Stomach (tissue), 19 donors: ENCODE measurements at places on chromosomes 6 and 20.

DNA sequence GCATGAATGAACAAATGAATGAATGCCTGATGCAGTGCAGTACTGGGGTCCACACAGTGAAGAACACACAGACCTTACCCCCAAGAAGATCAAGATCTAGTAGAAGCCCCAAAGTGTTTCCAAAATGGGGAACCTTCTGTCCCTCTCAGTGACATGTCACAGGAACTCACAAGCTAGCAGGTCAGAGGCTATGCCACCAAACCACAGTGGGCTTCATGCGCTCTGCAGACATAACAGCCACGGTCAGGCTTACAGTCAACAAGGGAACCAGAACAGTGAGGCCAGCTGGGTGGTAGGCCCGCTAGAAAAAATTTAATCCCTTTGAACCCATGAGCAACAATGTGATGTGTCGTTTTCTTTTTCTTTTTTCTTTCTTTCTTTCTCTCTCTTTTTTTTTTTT lies 20.2 kb upstream of the ARFGEF2 start:
- no peak for DNase-seq

- no peak for DNase-seq
Observed at GRCh38 chr6:47009583-47009982, 32.5 kb downstream of the ADGRF1 start.

DNA sequence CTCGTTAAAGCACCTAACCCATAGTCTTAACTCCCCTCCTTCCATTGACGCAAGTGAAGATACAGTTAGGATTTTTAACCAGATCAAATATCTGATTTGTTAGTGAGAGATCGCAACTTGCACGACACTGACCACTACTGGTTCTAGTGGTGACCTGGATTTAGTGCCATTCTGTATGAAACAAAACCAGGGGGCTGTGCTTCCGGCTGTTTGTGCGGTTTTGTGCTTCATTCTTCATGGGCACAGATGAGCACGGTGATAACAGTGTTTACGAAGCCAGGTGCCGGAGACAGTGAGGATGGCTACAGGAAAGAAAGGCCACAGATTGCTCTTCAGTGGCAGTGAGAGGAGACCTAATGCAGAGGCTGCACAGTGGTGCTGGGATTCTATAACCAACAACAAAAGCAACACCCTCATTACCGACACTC lies 75.5 kb downstream of the NOL4L start:
- DNase-seq: no peak

- DNase-seq: no peak
Observed at GRCh38 chr20:50977066-50978021, 18.7 kb downstream of the MOCS3 start.

DNA sequence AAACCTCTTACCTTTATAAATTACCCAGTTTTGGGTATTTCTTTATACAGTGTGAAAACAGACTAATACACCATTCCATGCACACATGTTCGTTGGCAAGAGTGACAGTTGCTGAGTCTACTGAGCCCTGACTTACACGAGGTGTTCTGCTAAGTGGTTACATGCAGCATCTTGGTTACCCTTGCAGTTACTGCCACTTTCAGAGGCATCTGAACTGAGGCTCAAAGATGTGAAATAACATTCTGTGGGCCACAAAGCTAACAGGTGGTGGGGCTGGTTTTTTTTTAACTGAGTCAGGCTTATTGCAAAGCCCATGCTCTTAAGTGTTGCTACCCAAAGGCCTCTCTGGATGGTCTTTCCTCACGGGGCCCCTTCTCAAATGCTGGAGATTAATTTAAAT lies 54.4 kb upstream of the GTSF1L start:
- no peak for DNase-seq

- no peak for DNase-seq
Observed at GRCh38 chr6:160391419-160392116, 43.4 kb downstream of the SLC22A3 start.

- no peak for DNase-seq
Observed at GRCh38 chr6:136371959-136372358, 82.3 kb upstream of the BCLAF1 start.

GRCh38 chr6:125812394-125813292 lies 21.9 kb downstream of the NCOA7 start:
- DNase-seq: no peak

- DNase-seq: no peak
Observed at GRCh38 chr20:35286077-35286898, 1.7 kb upstream of the EIF6 start.

DNA sequence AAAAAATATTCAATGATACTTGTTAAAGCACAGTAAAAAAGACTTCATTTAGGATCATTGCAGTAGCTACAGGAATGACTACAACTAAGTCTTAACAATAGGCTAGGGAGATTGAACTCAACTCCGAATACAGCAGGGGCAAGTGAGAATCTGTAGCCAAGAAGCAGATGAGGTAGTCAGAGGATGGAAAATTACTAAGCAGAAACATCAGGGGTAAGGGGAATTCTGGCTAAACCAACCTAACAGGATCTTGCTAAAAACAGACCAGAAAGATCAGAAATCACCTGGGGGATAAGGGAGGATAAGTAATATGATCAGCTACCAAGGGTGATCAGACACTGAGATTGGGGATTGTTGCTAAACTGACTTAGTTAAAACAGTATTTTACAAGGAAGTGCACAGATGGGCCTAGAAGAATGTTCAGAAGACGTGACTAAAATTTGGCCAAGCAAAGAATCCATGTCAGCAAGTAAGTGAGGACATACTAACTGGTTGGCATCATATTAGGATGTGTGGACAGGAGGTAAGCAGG lies 217.5 kb downstream of the TENT5A start:
- no peak for DNase-seq

GRCh38 chr20:54131675-54132611 lies 41.8 kb downstream of the CYP24A1 start:
- DNase-seq: no peak

DNA sequence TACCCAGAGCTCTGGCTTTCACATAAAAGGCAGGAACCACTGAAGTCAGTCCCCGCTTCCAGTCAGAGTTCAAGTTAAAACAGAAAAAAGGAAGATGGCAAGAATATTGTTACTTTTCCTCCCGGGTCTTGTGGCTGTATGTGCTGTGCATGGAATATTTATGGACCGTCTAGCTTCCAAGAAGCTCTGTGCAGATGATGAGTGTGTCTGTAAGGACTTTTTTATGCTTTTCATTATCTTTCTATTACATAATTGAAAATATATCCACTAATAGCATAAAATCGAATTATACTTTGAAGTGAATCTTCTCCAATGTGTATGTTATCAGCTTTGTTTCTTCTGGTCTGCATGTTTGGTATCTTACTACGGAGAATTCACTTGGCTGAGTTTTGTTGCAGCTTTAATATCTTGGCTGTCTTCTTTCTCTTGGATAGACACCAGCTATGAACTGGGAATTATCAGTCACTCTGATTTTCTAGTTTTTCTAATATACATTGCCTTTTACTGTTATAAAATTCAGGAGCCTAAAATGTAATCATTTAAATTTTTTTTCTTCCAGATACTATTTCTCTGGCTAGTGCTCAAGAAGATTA lies at the start of gene OTOR:
OTOR (plus strand) TSS at position 51 of the 593 bp plus-strand sequence; CDS start at position 95, 44 bp downstream.
- peak; percentile 48 for DNase-seq

DNA sequence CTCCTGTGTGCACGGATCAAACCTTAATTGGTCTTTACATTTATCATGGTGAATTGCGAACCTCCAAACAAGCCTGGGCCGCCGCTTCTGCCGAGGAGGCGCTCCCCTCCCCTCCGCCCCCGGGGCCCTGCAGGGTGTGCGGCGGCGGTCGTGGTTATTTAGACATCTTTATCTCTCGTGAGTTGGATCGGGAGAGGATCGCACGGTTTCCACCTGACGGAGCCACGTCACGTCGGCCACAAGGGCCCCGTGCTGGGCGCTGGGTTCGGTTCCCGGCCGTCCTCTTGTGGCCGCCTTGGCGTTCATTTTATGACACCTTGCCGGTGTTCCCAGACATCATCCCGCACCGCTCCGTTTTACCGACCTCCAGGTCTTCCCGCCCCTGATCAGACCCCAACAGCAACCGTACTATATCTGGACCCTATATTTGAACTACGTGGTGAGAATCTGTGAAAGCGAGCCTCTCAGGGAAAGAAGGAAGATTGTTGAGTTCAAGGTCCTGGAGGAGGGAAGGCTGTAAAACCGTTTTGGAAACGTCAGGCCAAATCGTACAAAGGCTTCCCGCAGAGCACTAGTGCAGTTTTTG lies 1.3 kb upstream of the CNR1 start:
- DNase-seq: peak; percentile 33

GRCh38 chr6:151022492-151022891 lies 157.0 kb downstream of the MTHFD1L start:
- no peak for DNase-seq

GRCh38 chr20:51710361-51710894 lies 57.8 kb downstream of the ATP9A start:
- DNase-seq: no peak

- no peak for DNase-seq
Observed at GRCh38 chr6:35050757-35051330, 90.3 kb downstream of the TCP11 start.

DNA sequence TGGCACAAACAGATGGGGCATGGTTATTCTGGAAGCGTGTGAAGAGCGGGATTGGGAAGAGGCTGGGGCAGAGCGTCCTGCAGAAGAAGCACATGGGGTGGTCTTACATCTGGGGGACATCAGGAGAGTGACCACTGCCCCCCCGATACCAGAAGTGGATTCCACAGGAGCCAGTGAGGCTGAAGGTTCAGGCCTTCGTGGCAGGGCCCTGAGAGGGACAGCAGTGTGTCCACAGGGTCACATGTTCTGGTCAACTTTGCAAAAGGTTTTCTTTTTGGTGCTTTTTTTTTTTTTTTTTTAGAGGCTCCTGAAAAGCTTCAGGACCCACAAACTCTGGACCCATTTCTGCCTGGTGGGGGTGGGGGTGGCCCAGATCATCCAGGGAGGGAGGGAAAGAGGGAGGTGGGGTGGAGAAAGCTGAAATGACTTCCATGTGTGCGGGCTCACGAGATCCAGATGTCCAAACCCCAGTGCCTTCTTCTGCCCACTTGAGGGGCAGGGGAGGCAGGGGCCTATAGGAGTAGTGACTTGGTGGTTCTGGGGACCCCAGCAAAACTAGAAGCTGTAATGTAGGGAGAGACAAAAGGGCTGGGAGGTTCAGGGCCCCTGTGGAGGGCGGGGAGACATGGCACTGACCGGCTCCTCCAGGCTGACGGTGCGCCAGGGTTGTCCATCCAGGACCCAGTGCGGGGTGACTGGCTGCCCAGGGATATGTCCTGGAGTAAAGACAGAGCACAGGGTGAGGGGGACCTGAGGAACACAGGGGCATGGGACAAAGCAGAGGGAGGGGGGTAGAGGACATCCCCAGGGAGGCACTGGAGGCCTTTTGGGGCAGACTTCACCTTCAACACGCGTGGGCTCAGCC lies 2.7 kb downstream of the ADAM33 start:
- no peak for DNase-seq
